Pulmonary artery endothelial cell (primary cell): ENCODE measurements at places on chromosomes 4 and X. TPM values are rescaled to one million over a fixed set of nuclear protein-coding genes. Genes with fewer than 3 reads are reported as not detected.

DKK2 gene
- total RNA-seq, result 3.1 and 8.3 TPM in 2 replicates

GYPE gene
- 0.13 and 0.49 TPM in 2 replicates for total RNA-seq

DNA sequence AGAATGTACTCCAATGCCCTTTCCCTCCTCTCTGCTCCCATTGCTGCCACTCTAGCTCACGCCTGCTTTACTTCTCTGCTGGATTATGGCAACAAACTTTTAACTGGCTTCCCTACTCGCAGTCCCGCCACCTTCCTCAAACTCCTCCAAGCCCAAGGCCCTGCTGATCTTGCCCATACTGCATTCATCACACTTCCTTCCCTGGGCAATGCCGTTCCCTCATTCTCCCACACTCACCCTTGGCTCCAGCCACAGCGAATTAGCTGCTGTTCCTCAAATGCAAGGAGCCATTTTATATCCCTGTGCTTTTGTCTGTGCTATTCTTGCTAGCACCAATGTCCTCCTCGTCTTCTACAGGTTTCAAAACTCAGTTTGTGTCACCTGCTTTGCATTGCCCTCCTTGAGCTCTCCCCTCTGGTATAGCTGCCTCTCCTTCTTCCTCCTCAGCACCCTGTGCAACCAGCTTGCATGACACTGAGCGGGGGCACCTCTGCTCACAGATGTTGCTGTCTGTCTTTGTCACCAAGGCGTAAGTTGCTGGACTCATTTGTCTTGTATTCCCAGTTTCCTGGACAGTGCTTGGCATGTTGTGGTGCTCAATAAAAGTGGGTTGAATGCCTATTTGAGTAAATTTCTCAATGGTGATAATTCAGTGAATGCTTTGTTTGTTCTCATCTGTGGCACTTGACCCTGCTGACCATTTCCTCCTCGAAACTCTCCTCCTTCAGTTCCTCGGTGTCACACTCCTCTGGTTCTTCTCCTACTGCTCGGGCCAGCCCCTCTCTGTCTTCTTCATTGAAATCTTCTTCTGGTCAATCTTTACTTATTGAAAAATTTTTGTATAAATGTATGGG is 22.4 kb upstream of the MGST2 start:
- no peak for DNase-seq

GRCh38 chr4:54067166-54067565 is 2.8 kb upstream of the CHIC2 start:
- peak; percentile 70 for DNase-seq

DNA sequence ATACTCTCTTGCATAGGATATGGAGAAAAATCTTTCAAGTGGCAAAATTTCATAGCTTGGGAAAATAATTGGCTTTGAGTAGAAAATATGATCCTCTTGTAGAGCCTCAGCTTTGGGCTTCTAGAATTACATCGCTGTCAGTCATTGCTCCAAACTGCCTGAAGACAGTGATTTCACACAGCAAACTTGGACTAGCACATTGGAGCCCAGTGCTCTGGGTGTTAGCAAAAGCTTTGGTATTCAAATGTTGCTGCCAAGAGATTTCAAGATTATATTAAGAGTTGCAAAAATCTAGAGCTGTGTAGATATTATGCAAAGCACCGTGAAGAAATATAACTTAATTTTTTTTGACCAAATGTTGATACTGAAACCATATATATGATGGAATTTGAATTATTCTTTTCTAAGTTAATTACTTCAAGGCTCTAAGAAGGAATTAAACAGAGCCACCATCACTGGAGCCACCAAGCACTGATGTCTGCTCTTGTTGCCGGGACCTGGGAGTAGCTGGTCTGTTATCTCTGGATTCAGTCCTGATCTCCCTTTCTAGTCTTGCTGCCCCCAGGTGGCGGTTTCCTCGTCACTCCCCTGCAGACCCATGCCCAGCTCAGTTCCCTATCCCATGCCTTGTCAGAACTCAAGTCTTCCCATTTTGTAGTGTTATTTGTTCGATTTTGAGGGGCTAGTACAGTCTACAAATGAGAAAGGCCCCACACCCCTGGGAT is 260.7 kb upstream of the SFRP2 start:
- no peak for DNase-seq

SULT1E1 gene
- total RNA-seq, result 34.2 and 267 TPM in 2 replicates

DNA sequence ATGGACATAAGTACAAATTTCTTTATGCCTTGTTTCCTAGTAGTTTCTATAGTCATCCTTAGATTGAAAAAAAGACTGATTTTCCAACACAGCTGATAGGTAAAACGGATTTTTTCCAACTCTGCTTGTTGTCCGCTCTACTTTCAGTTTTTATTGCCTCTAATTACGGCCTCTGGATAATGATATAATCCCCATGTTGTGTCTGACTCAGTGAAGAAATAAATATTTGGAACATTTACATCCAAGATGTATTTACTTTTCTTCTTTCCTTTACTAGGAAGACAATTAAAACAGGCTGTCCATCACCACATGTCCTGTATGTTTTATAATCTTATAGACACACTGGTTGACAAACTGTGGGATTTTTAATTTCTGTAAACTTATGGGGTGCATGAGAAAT is 6.8 kb upstream of the CXCL3 start:
- no peak for DNase-seq

GRCh38 chr4:27023366-27023765 is 162.7 kb downstream of the STIM2 start:
- DNase-seq, result no peak
